ENCODE measurements at places on chromosomes 11 and 22.

GRCh38 chr22:36182857-36183256 is 18.8 kb downstream of the APOL4 start:
- DNase-seq, result no peak

GRCh38 chr11:1300121-1300520 is 9.3 kb downstream of the TOLLIP start:
- DNase-seq, result no peak

DNA sequence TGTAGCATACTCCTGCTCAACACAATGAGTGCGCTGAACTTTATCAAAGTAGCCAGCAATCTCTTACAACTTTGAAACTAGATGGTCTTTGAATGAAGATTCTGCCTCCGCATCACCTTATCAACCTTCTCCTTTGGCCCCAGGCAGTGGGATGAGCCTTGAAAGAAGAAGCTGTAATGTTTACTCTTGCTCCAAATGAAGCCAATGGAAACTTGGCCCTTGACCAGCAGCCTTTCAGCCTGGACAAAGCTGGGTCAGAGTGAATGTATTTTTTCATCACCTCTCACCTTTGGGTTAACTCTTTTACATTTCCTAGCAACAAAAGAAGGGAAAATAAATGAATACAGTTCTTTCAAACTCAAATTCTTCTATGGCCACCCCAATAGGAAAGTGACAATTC is 359.1 kb downstream of the KCNA4 start:
- DNase-seq, result no peak

DNA sequence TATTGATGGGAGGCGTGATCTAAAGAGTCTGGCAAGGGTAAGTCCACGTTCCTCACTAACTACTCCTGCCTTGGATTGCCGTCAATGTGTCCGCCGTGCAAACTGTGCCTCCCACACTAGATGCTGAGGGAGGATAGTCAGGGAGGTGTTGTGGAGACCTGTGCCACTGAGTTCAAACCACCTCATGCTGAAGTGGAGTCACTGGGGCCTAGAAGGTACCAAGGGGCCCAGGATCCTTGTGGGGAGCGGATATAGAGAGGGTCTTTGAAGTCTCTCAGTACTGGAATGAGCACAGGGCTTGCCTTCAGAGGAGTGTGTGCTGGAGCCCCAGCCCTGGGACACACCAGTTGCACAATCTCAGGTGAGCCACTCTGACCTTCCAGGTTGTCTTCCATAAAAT is 27.1 kb upstream of the TMPRSS4 start:
- DNase-seq, result no peak

GRCh38 chr22:21009638-21010425 is 5.1 kb upstream of the P2RX6 start:
- DNase-seq, result no peak

- DNase-seq, result no peak
Observed at GRCh38 chr22:48736593-48737460, 1090.8 kb downstream of the BRD1 start.

GRCh38 chr11:11306855-11307254 is 46.2 kb downstream of the CSNK2A3 start:
- no peak for DNase-seq

- DNase-seq, result no peak
Observed at GRCh38 chr22:46893281-46894020, 131.0 kb downstream of the TBC1D22A start.

DNA sequence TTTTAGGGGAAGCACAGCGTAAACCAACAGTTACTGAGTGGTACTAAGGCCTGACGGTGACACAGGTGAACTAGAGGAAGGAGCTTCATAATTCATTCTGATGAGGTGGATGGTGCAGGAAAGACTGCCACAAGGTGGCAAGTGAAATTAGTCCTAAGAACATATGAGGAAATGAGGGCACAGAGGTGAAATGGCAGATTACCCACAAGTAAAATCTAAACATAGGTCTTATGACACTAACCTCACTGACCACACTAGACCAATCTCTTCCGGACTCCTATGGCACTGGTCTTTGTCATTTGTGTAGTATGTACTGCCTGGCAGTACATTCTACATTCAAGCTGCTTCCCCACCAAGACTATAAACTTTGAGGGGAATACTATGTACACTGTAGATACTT is 20.2 kb downstream of the GAB2 start:
- no peak for DNase-seq

- DNase-seq, result no peak
Observed at GRCh38 chr11:121929581-121929980, 186.4 kb downstream of the BLID start.

DNA sequence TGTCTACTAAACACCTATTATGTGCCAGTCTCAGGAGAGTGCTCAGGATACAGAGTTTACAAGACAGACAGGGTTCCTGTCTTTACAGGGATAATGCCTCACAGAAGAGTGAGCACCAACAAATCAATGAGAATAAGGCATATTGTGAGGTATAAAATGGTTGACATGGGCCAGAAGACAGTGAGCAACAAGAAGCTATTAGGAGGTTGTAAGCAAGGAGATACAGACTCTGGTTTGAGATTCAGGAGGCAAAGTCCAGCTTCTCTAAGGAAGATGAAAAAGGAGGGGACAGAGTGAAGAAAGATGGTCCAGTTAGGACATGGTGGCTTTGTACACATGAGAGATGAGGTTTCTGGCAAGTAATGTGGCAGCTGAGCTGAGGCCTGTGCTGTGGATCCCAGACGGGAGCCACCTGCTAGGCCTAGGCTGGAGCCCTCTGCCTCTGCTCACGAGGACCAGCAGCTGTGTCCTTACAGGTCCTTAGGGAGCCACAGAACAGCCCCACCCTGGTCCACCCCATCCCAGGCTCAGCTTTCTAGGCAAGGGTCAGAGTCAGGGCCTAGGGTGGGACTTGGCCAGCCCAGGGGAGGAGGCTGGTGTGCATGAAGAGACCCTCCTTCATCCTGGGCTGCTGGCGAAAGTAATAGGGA is 110.5 kb downstream of the ZNF280B start:
- DNase-seq, result no peak

DNA sequence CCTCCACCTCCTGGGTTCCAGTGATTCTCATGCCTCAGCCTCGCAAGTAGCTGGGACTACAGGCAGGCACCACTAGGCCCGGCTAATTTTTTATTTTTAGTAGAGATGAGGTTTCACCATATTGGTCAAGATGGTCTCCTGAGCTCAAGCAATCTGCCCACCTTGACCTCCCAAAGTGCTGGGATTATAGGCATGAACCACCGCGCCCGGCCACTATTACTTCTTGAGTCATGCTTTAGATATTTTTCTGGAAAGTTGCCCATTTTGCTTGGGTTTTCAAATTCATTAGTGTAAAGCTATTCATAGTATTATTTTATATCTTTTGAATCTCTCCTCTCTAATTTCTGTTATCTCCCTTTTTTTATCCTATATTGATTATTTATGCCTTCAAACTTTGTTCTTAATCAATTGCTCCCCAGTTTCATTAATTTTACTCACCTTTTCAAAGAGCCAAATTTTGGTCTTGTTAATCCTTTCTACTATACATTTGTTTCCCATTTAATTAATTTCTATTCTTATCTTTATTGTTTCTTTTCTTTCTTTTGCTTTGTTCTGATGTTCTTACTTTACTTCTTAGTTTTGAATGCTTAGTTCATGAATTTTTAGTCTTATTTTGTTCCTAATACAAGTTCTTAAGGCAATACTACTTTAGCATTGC is 10.3 kb upstream of the RAC2 start:
- DNase-seq, result no peak

DNA sequence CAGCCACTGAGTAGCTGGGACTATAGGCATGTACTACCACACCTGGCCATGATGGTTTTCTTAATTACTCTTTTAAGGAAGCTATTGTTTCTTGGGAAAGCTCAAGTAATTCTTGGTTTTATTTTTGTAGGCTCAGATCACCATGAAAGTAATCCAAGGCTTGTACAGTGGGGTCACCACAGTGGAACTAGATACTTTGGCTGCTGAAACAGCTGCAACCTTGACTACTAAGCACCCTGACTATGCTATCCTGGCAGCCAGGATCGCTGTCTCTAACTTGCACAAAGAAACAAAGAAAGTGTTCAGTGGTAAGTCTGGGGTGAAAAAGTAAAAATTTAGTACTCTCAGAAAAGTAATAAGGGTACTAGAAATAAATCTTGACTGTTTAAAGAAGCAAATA is 11.3 kb downstream of the RRM1 start:
- DNase-seq, result no peak

- no peak for DNase-seq
Observed at GRCh38 chr11:33884601-33885000, 7.3 kb downstream of the LMO2 start.

DNA sequence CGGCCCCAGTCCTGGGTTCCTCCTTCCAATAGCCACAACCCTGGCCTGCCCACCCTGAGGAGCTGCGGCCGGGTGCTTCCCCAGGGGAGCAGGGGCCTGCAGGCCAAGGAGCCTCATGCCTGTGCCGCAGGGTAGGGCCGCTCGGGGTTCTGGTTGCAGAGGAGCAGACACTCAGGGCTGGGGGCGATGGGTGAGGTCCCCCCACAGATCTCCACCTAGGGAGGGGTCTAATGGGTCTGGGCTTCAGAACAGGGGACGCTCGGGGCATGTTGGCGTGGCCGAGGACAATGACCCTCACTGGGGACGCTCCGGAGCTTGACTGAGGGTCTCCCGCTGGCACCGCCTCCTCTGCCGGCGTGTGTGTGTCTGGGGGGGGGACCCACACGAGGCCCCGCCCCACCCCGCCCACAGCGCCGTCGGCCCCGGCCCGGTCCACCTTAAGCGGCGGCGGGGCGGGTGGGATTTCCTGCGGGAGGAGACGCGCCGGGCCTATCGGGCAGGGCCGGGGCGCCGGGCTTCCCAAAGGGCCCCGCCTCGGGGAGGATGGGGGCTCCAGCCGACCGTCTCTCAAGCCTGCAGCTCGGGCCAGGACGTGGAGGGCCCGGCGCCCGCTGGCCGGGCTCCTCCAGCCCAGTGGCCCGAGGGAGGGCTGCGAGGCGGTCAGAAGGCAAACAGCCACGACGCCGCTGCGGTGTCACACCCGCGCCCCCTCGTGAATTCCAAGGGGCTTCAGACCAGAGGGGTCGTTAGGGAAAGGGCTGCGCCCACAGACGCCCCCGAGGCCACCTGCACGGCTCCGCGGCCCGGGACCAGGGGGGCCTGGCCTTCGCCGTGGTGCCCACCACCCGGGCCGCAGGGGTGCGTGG is 640 bp upstream of the ZDHHC8 start:
- peak; percentile 76 for DNase-seq

DNA sequence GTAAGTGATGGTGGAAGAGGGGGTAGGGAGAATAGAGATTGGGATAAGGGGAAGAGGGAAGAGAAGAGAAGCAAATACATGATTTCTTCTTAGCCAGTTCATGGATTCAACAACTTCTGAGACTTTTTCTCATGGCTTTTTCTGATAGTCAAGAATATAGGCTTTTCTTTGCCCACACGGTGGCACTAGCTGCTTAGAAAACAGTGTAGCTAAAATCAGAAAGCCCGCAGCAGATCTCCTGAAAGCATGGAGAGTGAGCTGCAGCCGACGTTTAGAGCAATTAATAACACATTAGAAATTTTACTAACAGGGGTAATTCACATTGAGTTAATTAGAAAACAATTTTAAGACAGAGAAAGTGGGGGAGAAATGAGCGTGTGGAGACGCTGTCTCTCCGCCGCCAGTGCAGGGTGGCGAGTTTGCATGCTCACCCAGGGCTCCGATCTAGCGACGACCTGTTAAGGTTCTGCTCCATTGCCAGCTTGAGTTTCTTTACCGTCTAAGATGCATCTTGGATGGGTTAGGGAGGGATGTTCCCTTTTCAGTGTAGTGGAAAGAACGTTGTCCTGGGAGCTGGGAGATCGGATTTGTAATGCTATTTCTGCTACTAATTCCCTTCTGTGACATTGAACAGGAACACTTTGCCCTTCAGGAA is 3.3 kb upstream of the RAG1 start:
- peak; percentile 11 for DNase-seq

DNA sequence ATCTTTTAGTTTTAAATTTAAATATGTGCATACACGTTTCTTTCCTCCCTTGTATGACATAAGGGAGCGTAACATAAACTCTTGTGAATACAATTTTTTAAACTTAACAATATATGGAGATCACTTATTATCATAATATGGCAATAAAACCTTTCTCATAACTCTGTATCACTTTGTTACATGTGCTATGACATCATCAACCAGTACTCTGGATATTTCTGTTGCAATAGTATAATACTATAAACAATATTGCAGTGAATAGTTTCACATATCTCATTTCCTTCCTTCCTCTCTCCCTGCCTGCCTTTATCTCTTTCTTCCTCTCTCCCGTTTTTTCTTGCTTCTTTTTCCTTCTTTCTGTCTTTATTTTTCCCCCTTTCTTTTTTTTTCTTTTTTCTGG is 1278.0 kb upstream of the CNTN5 start:
- DNase-seq, result no peak

- no peak for DNase-seq
Observed at GRCh38 chr11:32701616-32702015, 92.8 kb downstream of the CCDC73 start.

DNA sequence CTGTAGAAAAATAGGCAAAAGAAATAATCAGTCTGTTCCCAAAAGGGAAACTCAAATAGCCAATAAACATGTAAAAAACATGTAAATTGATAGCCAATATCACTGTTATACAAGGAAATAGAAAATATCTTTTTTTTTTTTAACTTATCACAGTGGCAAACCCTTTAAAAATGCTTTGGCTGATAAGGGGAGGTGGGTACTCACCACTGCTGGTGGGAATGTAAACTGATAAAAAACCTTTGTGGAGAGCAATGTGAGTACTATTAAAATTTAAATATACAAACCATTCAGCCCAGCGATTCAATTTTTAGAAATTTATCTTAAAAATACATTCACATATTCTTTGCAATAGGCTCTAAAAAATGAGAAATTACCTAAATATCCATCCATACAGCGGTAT is 3.6 kb downstream of the RPUSD4 start:
- DNase-seq, result no peak

DNA sequence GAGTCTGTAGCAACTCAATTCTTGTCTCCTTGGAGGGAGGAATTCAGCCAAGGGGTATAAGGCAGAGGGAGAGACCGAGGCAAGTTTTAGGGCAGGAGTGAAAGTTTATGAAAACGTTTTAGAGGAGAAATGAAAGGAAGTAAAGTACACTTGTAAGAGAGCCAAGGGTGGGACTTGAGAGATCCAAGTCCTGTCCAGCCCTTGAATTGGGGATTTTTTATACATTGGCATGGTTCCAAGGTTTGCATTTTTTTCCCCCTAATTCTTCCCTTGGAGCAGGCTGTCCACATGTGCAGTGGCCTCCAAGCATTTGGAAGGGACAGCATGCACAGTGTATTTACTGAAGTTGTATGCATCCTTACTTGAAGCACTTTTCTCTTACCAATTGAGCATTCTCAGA is 192.1 kb downstream of the LUZP2 start:
- no peak for DNase-seq
